CD4-positive, alpha-beta T cell treated with Interleukin-17A for 1 hour (primary cell): ENCODE measurements at places on chromosomes 1 and 21.

- no peak for DNase-seq
Observed at GRCh38 chr1:62810420-62811274, 26.7 kb downstream of the ATG4C start.

DNA sequence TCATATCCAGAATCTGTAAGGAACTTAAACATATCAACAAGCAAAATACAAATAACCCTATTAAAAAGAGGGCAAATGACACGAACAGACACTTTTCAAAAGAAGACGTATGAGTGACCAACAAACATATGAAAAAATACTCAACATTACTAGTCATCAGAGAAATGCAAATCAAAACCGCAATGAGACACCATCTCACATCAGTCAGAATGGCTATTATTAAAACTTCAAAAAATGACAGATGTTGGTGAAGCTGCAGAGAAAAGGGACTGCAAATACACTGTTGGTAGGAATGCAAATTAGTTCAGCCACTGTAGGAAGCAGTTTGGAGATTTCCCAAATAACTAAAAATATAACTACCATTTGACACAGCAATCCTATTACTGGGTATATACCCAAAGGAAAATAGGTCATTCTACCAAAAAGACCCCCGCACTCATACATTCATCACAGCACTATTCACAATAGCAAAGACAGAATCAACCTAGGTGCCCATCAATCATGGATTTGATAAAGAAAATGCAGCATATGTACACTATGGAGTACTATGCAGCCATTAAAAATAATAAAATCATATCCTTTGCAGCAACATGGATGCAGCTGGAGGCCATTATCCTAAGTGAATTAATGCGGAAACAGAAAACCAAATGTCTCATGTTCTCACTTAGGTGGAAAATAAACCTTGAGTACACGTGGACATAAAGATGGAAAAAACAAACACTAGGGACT is 230.1 kb upstream of the RAB4A start:
- DNase-seq, result no peak

DNA sequence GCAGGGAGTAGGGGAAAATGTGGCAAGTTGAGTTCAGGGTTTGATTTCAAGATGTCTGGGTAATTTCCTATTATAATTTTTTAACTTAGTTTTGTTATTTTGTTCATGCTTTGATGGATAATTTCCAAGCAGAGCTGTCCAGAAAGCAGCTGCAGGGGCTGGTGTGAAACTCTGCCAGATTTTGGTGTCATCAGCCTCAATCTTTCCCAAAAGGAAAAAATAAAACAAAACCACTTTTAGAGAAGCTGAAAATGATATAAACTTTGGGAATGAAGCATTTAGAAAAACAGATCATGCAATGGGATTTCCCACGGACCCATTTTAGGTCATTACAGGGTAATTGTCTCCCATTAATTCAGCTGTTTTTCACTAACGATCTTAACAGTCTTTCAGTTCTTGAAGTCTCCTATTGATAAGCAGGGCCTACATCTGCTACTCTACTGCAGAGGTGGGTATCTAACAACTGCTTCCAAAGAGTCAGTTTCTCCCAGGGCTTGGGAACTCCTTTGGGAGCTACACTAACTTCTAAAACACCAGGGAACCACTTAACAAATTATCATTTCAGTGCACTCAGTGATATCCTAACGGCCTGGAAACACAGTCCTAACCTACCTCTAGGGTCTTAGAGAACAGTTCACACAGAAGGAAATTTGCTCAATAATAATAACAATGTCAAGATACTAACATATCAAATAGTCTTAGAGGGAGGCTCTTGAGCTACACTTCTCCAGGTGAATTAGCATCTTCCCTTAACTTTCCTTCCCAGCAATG is 12.3 kb downstream of the ZNF436 start:
- no peak for DNase-seq

- DNase-seq, result no peak
Observed at GRCh38 chr1:85172684-85173337, 28.0 kb downstream of the SYDE2 start.

DNA sequence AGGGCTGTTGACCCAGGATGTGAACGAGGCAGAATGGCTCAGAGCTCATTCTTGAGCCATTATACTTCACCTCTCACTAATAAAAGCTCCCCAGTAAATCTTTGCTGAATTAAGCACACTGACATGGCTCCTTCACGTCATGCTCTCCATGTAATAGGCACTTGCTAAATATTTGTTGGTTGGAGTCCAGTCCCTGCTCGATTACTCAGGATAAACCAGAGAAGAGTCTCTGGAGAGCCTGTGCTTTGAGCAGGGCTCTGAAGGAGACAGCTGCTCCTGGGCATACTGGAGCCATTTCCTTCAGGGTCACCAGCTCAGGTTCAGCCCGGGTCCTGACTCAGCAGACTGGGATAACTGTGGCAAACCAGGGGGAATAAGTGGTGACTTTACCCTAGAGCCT is 46.9 kb downstream of the HLX start:
- DNase-seq, result no peak

DNA sequence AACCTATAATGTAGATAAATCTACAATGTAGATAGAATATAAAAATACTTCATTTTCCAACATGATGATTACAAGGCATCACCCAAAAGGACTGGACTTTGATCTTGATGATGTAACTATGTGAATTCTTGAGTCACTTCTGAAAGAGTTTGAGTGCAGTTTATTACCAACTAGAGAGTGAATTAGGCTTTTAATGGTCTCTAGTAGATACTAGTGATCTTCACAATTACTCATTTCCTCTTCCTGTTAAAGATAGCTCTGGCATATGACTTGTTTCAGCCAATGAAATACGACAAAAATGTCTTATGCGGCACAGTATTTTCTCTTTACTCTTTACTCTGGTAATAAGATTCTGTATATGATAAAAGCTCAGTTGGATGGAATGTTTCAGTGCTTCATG is 1588.1 kb upstream of the B3GALT2 start:
- no peak for DNase-seq

GRCh38 chr1:66366634-66367033 is 167.3 kb upstream of the SGIP1 start:
- no peak for DNase-seq

DNA sequence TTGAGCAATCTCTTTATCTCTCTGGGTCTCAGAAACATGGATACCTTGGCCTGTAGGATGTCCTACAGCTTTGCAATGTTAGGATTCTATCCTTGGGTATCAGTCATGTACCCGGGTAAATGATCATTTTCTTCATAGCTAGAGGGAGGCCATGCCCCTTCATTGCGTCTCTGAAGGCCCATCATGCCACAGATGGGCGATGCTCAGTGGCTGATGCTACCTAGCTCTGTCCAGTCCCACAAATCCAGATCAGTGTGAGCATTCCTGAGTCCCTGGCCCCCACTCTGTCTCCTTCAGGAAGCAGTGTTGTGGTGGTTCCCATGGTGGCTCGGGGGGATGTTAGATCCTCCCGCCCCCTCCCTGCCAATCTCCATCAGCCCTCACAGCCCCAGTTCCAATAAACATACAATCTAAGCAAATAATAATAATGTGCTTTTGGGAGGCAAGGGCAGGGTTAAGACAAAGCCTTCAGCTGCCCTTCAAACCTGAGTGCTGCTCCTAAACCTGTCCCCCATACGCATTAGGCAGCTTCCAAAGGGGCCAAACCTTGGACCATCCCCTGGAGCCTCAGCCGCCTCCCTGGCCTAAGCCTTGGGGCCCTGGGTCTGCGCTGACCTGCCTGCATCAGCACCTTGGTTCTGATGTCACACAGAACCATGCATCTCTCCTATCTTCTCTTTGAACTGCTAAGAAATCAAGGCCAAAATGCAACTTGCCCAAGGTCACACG is 681 bp upstream of the GPR61 start:
- DNase-seq, result no peak

- no peak for DNase-seq
Observed at GRCh38 chr1:174995916-174996315, 3.8 kb upstream of the CACYBP start.

DNA sequence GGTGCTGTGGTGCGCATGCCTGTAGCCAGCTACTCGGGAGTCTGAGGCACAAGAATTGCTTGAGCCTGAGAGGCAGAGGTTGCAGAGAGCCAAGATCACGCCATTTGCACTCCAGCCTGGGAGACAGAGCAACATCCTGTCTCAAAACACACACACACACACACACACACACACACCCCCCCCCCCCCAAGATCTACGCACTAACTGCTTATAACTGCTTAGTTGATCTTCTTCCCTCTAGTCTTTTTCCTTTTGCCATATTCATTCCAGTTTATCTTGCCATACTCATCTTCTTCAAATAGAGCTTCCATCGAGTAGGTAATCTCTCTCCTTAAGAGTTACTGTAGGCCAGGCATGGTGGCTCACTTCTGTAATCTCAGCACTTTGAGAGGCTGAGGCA is 20.9 kb downstream of the EPB41 start:
- DNase-seq, result no peak

- no peak for DNase-seq
Observed at GRCh38 chr1:168092566-168093355, 44.0 kb downstream of the GPR161 start.

GRCh38 chr1:186178426-186179043 is 196.5 kb downstream of the TPR start:
- no peak for DNase-seq

GRCh38 chr1:78052685-78053405 is 7.1 kb downstream of the GIPC2 start:
- no peak for DNase-seq

DNA sequence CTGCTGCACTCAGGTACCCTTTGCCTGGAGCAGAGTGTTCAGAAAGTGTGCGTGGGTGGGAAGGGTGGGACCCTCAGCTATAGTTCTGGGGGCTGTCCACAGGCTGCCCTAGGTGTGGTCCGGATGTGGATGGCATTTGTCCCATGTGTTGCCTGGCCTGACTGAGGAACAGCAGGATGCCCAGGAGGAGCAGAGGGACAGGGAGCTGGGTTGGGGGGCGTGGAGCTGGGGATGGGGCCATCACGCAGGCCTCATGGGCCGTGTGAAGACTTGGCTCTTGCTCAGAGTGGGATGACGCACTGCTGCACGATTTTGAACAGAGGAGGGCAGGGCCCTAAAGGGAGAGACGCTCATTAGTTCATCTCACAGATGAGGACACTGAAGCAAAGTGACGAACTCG is 17.0 kb downstream of the C1orf115 start:
- no peak for DNase-seq

GRCh38 chr1:39360731-39361130 is 130.7 kb upstream of the BMP8A start:
- DNase-seq, result no peak
